Fibroblast of lung (primary cell): ENCODE measurements at places on chromosomes 12 and 14.

DNA sequence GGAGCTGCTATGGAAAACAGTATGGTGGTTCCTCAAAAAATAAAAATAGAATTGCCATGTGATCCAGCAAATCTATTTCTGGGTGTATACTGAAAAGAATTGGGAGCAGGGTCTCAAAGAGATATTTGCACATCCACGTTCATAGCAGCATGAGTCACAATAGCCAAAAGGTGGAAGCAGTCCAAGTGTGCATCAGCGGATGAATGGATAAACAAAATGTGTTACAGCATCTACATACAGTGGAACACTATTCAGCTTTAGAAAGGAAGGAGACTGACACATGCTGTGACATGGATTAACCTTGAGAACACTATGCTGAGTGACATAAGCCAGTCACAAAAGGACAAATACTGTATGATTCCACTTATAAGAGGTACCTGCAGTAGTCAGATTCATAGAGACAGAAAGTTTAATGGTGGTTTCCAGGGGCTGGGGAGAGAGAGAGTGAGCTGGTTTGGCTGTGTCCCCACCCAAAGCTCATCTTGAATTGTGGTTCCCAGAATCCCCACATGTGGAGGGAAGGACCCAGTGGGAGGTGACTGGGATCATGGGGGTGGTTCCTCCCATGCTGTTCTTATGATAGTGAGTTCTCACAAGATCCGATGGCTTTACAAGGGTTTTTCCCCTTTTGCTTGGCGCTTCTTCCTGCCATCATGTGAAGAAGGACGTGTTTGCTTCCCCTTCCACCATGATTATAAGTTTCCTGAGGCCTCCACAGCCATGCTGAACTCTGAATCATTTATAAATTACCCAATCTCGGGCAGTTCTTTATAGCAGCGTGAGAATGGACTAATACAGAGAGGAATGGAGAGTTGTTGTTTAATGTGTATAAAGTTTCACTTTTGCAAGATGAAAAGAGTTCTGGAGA lies 17.6 kb upstream of the TBC1D30 start:
- peak; percentile 78 for DNase-seq

DNA sequence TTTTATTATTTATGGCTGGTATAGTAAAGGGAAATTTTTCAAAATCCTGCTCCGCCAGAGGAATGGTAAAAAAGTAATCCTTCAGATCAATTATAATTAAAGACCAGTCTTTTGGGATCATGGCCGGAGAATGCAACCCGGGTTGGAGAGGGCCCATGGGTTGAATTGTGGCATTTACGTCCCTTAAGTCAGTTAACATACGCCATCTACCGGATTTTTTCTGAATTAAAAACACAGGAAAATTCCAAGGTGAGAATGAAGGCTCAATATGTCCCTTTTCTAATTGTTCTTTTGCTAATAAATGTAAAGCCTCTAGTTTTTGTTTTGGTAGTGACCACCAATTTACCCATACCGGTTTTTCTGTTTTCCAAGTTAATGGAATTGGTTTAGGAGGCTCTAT lies 602.8 kb downstream of the ALG10 start:
- DNase-seq: no peak

- DNase-seq: peak; percentile 18
Measured at GRCh38 chr12:16473610-16474326, 126.3 kb downstream of the MGST1 start.

DNA sequence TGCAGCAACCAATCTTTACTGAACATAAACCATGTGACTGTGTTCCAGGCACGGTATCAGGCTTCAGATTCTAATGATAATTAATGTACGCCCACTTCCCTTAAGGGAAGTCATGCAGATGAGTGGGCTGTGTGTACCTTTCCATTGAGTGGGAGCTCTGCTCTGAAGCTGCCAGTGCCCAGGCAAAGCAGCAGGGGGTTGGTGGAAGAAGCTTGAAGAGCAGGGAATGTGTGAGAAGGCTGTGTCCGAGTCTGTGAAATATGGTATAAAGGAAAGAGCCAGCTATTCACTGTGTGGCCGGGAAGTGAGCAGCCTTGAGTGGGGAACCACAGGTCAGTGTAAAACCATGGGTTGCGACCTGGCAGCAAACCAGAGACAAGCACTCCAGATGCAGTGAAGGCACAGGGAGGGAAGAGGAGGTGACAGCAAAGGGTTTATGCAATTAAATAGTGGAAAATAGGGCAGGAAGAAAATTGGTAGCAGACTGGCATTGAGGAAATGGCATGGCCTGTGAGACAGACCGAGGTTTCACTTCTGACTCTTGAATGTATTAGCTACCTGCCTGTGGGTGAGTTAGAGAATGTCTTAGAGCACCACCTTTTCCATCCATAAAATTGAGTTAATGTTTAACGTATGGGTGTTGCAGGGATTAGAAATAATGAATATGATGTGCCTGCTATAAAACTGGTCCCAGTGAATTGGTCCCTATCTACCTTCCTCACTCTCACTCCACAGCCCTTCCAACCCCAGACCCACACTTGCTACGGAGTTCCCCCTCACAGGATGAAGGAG lies 116.4 kb downstream of the NTF3 start:
- no peak for DNase-seq

DNA sequence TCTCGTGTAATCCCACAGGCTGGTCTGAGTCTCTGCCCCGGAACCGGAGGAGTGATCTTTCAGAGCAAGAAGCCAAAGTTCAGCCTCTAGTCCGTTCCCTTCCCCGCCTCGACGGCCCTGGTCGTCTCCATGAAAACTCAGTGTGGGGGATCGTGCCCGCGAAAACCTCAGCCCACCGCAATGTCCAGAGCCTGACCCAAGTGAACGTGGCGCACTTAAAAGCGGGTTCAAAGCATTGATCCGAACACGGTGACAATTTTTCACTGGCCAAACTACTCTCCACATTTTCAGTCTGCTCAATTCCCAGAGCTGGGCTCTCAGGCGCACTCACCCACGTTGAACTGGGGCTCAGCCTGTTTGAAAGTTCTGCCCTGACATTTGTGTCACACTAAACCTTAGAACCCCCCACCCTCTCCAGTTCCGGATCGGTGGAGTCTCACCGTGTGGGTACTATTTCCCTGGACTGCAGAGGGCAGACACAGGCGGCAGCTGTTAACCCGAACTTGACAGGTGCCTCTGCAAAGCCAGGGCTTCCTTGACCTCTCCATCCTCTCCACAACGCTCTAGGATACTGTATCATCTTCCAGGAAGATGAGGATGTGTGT lies 886 bp upstream of the PRICKLE1 start:
- DNase-seq: peak; percentile 40

DNA sequence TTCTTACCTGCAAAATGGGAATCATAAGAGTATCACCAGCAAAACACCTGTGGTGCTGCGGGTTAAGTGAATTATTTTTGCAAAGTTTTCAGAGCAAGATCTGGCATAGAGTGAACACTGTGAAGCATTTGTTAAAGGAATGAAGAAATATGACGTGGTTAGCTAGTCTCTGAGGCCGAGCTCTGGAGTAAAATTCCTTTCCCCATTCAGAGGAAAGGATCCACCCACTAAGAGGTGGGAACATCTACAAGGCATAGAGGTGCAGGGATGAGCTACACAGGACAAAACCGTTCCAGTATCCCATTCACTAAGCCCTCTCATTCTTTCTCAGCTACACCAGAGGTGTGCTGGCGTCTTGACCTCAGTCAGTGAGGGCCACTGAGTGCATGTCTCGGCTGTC lies 48.5 kb downstream of the JAG2 start:
- DNase-seq: no peak

DNA sequence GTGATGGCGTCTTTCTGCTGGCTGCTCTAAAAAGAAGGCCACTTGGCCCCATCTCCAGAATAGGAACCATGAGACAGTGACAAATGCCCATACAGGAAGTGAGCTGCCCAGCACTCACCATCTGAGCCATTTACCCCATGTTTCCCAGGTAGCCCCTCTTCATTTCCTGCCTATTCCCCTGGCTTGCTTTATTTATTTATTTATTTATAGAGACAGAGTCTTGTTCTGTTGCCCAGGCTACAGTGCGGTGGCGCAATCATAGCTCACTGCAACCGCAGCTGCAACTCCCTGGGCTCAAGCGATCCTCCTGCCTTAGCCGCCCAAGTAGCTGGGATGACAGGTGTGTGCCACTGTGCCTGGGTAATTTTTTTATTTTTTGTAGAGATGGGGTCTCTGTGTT lies 71.2 kb downstream of the RIN3 start:
- no peak for DNase-seq

- no peak for DNase-seq
Measured at GRCh38 chr14:33738491-33738890, 212.4 kb downstream of the EGLN3 start.

DNA sequence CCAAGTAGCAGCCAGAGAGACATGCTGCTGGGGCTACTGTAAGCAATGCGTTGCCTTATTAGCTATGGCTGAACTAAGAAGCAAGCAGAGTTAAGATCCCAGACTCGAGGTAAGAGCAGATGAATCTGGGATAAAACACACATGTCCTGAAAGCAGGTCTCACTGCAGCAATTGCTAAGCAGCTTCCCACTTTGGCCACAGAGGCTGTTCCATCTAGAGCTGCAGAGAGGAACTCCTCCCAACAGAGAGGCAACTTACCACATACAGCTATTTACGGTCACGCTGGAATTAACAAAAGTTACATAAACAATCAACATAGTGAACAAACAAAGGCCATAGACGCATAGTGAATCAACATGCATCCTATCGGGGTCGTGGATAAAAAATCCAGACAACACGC lies 90.2 kb downstream of the KSR2 start:
- DNase-seq: no peak

- DNase-seq: peak; percentile 41
Measured at GRCh38 chr12:116703214-116703795, 34.6 kb downstream of the SPRING1 start.

DNA sequence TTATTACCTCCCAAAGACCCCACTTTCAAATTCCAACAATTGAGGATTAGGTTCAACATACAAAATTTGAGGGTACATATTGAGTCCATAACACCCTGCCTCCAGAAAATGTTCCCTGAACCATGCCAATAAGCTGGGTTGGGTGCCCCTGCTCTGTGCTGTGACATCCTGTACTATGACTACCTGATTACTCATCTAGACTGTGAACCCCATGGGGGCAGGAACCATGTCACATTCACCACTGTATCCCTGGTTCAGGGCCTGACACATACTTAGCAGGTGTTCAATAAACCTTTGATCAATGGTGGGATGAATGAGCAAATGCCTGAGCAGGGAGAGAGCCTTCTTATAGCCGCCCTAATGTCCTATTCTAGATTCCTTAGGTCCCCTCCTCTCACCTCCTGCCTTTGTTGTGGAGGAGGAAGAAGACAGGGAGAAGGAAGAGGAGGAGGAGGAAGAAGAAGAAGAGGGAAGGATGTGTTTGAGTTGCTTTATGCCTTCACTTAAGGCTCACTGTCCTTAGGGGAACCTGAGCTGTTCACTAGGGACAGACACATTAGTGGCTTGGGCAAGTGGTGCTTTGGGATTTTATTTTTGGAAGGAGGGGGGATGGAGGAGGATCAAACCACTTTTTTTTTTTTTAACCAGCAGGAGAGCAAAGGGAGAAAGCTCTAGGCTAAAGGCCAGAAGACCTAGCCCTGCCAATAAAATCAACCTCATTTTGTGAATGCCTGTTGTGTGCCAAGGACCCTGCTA lies 21.3 kb downstream of the GPR68 start:
- DNase-seq: no peak

GRCh38 chr14:61385002-61385685 lies 63.8 kb downstream of the PRKCH start:
- DNase-seq: peak; percentile 6

DNA sequence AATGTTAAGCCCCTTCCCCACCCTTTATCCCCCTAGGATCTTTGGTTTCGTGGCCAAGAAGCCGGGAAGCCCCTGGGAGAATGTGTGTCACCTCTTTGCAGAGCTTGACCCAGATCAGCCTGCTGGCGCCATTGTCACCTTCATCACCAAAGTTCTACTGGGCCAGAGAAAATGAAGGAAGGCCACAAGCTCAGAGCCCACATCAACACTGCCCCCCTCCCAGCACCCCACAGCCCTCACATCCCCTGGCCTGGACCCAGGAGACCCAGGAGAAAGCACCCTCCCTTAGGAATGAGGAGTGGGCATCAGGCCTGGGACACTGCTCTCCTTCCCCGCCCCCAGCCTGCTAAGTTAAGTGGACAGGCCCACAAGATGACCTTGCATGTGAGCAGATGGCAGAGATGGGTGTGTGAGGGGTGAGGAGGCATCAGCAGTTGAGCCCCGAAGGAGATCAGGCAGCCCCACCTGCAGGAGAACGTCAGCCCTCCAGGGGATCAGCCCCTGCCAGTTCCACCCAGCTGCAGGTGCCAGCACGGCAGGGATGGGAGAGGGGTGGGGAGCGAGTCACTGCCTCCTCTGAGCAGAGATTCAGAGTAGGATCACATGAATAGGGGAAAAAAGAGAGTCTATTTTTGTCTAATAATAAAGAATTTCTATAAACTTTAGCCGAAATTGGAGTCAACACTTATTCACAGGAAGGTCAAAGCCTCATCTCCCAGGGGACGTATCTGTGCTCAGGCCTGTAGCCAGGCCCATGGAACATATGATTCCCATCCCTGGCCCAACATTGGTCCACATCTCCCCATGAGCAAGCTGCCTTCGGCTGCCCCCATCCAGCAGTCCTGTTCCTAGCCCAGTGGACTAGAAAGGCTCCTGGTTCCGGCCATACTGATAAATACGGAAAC lies 14.1 kb downstream of the TNS2 start:
- no peak for DNase-seq

- no peak for DNase-seq
Measured at GRCh38 chr12:3091038-3091319, 13.8 kb downstream of the TSPAN9 start.

DNA sequence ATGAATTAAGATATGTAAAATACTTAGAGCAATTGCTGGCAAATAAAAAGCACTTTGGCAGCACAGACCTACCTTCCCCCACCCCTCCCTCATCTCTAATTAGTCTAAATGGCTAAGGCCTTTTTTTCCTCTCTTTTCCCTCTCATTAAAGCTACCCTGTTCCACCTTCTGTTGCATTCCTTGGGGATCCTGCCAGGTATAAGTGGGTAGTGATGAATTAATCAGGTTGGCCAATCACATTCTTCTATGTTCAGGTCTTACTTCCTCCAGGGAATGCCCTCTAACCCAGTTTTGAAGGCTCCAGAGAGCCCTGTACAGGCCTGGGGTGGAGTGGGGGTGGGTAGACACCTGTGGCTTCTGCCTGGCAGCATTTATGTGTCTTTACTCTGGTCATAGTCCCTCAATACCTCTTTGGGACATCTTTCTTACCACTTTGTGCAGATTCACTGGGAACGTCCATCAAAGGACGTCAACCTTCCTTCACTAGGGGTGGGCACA lies 28.4 kb downstream of the HSPB8 start:
- DNase-seq: no peak

- peak; percentile 95 for DNase-seq
Measured at GRCh38 chr12:7994731-7995205, 37.7 kb upstream of the FOXJ2 start.
